ENCODE measurements at places on chromosomes 1 and 21.
A peak's percentile ranks its signal among the peaks of the same experiment; 100 is the strongest.

DNA sequence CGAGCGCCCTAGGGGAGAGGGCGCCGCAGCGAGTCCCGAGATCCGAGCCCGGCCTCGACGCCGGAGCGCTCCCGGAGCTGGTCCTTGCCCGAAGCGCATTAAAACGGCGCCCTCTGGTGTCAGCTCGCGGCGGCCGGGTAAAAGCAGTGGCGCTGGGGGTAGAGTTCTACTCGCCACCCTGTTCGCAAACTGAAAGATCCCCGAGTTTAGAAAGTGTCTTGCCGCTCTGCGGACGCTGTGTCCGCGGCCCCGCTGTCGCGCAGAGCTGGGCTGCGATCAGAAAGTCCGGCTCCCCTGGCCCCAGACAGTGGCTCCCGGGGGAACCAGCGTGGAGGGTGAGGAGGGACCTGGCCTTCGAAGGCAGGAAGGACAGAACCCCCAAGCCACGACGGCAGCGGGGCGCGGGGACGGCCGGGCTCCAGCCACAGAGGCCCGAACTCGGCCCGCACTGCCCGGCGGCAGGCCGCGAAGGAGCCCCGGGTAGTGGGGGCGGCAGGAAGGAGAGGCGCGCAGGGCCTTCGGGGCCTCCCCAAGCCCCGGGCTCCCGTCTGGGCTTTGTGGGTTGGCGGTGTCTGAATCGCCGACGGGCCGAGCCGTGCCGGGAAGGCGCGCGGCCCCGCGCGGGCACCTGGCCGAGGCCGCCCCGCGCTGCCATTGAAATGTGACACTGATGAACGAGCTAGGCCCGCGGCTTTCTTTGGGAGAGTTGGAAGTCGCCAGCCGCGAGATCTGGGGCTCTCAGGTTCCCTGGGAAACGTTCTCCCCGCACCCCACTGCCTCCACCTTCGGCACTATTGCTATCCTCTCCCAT is 39.1 kb upstream of the NFIA start:
- peak; percentile 78 for DNase-seq

GRCh38 chr1:178124115-178124514 is 30.2 kb downstream of the RASAL2 start:
- DNase-seq, result no peak

DNA sequence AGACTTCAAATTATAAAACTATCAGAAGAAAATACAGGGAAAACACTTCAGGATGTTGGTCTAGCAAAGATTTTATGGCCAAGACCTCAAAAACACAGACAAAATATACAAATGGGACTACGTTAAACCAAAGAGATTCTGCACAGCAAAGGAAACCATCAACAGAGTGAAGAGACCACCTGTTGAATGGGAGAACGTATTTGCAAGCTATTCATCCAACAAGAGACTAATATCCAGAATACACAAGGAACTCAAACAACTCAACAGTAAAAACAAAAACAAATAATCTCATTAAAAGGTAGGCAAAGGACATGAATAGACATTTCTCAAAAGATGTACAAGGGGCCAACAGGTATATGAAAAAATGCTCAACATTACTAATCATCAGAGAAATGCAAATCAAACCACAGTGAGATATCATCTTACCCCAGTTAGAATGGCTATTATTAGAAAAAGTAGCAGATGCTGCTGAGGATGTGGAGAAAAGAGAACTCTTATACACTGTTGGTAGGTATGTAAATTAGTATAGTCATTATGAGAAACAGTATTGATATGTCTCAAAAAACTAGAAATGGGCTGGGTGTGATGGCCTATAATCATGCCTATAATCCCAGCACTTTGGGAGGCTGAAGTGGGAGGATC is 112.6 kb downstream of the LRIG2 start:
- no peak for DNase-seq

- no peak for DNase-seq
These were observed 7.5 kb upstream of the CSRP1 start for GRCh38 chr1:201514466-201514865.

DNA sequence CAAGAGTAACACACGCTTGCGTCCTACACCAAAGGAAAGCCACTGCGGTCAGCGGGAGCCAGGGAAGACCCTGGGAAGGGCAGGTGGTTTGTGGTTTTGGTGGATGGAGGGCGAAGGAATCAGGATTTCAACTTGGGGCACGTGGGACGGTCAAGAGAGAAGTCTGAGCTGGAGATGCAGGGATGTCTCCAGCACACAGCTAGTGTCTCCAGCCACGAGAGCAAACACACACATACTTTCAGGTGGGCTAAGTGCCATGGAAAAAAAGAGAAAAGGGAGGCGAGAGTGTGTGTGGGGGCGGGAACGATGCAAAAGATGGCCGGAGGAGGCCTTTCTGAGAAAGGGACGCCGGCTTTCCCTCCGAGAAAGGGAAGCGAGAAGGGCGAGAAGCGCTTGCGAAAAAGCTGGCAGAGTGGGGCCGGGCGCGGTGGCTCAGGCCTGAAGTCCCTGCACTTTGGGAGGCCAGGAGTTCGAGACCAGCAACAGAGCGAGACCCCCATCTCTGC is 1.4 kb upstream of the SRRM1 start:
- no peak for DNase-seq

DNA sequence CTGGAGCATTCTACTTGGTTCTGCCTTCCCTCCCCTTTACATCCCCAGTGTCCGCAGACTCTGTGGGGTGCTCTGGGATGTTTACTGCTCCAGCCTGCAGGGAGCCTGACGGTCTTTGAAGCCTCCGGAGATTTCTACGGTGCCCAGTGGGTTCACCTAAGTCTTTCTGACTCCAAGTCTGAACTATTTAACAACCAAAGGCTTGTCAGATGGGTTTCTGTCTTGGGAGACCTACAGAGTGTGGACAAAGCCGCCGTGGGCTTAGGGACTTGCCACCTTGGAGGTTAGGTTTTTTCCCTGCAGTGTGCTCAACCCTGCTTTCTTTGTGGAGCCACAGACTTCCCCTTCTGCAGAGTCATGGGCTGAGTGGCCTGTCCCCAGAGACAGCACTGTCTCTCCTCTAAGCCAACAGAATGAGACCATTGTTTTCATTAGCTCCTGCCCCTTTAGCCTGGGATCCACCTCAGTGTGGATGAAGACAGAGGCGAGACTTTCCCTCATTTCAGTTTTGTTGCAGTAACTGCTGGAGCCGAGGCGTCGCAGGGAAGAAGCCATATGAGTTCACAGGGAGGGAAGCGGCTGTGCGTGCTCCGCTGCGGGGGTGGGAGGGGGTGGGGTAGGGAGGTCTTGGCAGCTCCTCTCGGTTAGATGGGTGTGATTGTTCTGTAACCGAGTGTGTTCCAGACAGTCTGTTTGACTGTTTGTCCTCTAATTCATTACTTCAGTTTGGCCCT is 120.7 kb downstream of the CNIH3 start:
- DNase-seq, result no peak

DNA sequence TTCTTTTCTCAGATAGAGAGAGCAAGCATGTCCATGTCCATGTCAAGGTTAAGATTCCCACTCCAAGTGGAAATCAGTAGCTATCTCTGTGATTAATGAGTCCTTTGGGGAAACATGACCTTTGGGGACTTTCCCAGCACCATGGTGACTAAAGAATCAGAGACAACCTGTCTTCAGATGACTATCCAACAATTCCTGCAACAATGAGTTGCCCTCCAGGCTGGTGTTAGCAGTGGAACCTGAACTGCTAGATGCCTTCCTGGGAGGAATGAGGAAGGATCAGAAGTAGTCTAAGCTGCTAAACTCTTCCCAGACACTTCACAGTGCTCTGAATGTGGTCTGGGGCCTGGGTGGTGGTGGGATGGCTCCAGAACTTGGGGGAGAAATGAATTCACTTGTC is 6.5 kb downstream of the S100A9 start:
- DNase-seq, result no peak

- DNase-seq, result no peak
These were observed 11.4 kb downstream of the BLACAT1 start for GRCh38 chr1:205444300-205444930.

DNA sequence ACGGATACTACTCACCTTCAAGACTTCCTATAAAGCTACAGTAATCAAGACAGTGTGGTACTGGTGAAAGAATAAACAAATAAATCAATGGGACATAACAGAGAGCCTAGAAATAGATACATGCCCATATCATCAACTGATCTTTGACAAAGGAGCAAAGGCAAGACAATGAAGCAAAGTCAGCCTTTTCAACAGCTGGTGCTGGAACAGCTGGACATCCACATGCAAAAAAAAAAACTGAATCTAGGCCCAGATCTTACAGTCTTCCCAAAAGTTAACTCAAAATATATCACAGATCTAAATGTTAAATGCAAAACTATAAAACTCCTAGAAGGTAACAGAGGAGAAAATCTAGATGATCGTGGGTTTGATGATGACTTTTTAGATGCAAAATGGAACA is 170.3 kb downstream of the MIS18A start:
- DNase-seq, result no peak

- DNase-seq, result no peak
These were observed 115.6 kb downstream of the PTBP2 start for GRCh38 chr1:96837057-96837780.

- no peak for DNase-seq
These were observed 2.4 kb upstream of the ZRANB2 start for GRCh38 chr1:71083271-71083670.

DNA sequence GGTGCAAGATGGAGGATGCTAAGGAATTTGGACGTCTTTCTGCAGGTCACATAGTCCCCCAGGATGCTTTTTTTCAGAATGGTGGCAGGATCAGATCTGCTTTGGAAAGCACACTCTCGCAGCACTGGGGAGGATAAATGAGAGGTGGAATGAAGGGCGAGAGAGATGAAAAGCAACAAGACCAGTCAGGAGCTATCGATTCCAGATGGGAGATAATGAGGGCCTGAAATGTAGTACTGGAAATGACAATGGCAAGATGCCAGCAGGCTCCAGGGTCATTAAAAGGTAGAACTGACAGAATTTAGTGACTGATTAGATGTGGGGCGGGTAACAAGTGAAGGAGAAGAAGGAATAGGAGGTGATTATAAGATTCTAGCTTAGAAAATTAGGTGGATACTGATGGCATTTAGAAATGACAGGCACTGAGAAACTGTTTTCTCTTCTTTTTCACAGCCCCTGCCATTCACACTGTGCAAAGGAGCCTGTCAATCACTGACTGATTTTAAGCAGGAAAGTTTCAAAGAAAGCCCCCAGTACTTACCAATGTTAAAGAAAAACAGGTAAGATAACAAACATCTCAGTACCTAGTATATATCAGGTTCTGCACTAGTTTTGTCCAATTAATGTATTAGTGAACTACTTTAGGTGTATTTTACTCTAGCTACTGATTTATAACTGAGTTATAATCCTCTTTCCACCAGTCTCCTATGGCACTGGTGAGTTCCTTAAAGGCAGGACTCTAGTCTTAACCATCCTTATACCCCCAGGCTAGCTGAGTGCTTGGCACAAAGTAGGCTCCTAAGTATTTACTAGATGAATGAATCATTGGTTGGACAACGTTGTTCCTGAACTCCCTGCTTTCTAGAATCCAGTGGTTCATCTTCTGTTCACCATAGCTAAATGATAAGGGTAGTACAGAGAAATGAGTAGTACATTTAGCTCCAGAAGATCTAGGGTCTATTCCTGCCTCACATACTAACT is 9.2 kb downstream of the PIGM start:
- no peak for DNase-seq

DNA sequence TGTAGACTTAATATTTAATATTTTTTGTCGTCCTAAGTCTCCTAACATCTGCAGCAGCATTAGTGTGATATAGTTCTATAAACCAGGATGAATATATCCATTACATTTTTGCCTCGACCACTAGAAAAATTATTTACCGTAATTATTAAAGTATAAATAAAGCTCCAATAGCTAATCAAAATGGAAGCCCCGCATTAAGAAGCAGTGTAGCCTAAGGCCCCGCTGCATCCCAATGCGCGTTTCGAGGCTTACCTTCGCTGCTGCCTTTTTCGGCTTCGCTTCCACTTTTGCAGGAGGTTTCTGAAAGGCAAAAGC is 891 bp downstream of the HMGN1 start:
- no peak for DNase-seq

DNA sequence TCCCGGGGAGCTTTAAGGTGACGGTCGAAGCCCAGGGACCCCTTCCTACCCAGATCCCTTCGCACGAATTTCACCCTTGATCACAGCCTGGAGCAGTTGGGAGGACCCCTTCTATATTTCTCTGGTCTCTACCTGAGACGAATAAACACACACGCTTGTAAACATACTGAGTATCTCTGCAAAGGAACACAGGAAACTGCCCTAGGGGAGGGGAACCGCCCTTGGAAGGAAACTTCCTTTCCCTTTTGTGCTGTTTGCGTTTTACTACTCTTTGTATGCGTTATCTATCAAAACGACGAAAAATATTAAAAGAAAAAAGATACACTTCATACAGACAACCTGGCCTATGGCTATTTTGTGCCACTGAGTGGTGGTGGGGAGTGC is 750 bp downstream of the NECAP2 start:
- DNase-seq, result no peak

DNA sequence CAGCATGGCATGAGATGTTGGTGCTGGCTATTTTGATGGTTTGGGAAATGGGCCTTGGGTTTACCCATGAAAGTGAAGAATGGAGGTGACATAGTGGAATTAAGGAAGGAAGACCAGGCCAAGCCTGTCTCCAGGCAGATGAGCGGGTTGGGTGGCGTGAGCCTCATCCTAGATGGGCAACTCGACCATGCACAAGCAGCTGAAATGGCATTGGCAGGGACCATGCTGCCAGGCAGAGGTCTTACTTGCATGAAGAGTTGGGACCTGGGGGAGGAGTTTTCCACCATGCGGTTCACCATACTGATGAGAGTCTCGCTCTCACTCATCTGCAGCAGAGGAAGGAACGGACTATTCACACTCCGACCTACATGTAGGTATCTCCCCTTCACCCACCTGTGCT is 37.5 kb upstream of the GOLT1A start:
- no peak for DNase-seq

- DNase-seq, result no peak
These were observed 199.9 kb upstream of the ZC3H12A start for GRCh38 chr1:37274486-37274885.

DNA sequence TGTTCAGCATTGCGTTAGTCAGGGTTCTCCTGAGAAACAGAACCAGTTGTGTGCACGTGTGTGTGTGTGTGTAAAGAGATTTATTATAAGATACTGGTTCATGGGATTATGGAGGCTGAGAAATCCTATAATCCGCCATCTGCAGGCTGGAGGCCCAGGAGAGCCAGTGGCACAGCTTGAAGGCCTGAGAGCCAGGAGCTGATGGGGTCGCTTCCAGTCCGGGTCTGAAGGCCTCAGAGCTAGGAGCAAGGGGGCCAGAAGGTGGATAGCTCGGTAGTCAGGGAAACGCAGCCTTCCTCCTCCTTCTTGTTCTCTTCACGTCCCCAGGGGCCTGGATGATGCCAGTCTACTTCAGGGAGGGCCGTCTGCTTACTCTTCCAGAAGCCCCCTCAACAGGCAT is 37.7 kb downstream of the FAAP20 start:
- no peak for DNase-seq

All from NCI-H2107 (cell line).